Activated CD8-positive, alpha-beta memory T cell treated with anti-CD3 and anti-CD28 coated beads, Interleukin-2, amount 10 ng/mL, durations not matched to agents 7 days and 5 days (primary cell): ENCODE measurements at places on chromosomes 3 and 15. TPM values are rescaled to one million over a fixed set of nuclear protein-coding genes. Genes with fewer than 3 reads are reported as not detected.

DNA sequence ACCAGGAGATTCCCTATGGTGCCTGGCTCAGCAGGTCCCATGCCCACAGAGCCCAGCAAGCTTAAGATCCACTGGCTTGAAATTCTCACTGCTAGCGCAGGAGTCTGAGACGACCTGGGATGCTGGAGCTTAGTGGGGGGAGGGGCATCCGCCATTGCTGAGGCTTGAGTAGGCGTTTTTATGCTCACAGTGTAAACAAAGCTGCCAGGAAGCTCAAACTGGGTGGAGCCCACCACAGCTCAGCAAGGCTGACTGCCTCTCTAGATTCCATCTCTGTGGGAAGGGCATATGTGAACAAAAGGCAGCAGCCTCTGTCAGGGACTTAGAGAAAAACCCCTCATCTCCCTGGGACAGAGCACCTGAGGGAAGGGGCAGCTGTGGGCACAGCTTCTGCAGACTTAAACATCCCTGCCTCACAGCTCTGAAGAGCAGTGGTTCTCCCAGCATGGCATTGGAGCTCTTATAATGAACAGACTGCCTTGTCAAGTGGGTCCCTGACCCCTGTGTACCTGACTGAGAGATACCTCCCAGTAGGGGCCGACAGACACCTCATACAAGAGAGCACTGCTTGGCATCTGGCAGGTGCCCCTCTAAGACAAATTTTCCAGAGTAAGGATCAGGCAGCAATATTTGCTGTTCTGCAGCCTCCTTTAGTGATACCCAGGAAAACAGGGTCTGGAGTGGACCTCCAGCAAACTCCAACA is 231.5 kb upstream of the SETMAR start:
- H3K4me1 ChIP-seq: no peaks in the 10 kb centered on the region
- H3K27me3 ChIP-seq: no peaks in the 10 kb centered on the region
- no peak overlapping the region for H3K4me3 ChIP-seq
- H3K36me3 ChIP-seq: no peaks in the 10 kb centered on the region
- H3K27ac ChIP-seq: no peak overlapping the region

- peaks cover 1% of the 10 kb centered on the region for H3K4me1 ChIP-seq
- H3K27ac ChIP-seq: no peak overlapping the region
- peaks cover 11% of the 10 kb centered on the region for H3K27me3 ChIP-seq
- H3K4me3 ChIP-seq: no peak overlapping the region
- no peak for DNase-seq
Measured at GRCh38 chr15:71804226-71804625, 6.1 kb upstream of the NR2E3 start.

DNA sequence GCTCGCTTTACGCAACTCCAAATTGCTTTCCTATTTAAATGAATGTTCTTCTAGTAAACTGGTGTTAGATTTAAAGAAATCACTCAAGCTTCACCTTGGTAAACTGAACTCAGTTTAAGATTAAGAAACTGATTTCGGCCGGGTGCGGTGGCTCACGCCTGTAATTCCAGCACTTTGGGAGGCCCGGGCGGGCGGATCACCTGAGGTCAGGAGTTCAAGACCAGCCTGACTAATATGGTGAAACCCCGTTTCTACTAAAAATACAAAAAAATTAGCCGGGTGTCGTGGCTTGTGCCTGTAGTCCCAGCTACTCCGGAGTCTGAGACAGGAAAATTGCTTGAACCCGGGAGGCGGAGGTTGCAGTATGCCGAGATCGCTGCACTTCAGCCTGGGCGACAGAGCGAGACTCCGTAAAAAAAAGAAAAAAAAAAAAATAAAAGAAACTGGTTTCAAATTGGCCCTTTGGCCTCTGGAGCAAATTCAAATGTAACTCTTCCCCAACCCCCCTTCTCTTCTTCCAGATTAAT is 1.7 kb downstream of the SKIL start:
- peaks cover 23% of the 10 kb centered on the region for H3K36me3 ChIP-seq
- no peak overlapping the region for H3K27ac ChIP-seq
- H3K27me3 ChIP-seq: no peaks in the 10 kb centered on the region
- DNase-seq: no peak
- H3K4me1 ChIP-seq: peaks cover 33% of the 10 kb centered on the region
- peak overlapping the region; percentile 86 for H3K4me3 ChIP-seq

DNA sequence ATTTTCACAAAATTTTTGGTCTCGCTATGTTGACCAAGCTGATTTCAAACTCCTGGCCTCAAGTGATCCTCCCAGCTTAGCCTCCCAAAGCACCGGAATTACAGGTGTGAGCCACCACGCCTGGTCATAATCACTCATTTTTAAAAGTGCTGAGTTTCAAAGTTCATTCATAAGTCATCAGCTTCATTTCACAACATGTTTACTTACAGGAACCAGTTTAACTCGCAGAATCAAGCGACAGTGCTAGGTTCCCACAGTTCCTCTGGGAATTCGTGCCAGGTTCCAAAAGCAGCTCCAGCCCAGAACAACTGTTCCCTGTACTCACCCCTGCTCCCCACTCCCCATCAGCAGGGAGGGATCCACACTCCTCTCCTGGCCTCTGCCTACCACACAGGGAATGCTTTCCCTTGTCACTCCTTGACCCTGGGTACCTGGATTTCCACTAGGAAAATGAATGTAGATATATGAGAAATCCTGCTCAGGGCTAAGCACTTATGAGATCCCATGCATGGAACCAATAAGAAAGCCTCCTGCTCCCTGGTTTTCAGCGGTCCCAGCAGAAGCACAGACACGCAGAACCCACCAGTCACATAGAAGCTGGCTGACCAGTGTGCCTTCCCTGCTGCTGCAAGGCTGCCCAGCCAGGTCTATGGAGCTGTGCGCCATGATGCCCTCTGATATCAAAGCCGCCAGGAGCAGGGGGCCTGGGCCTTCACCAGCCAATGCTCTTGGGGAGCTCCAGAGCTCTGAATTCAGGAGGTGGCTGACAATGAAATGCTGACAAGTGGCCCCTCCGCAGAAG is 72.3 kb downstream of the ITGB5 start:
- no peak overlapping the region for H3K4me3 ChIP-seq
- no peaks in the 10 kb centered on the region for H3K4me1 ChIP-seq
- DNase-seq: no peak
- no peaks in the 10 kb centered on the region for H3K36me3 ChIP-seq
- no peak overlapping the region for H3K27ac ChIP-seq

GRCh38 chr15:75446151-75446550 is 5.3 kb downstream of the SIN3A start:
- no peaks in the 10 kb centered on the region for H3K27me3 ChIP-seq
- no peak for DNase-seq
- peaks cover 31% of the 10 kb centered on the region for H3K36me3 ChIP-seq
- peak overlapping the region; percentile 12 for H3K4me3 ChIP-seq
- H3K4me1 ChIP-seq: peaks cover 52% of the 10 kb centered on the region

- no peak for DNase-seq
- H3K4me3 ChIP-seq: no peak overlapping the region
- no peak overlapping the region for H3K27ac ChIP-seq
- H3K27me3 ChIP-seq: peaks cover 15% of the 10 kb centered on the region
Measured at GRCh38 chr3:133970916-133971315, 58.8 kb downstream of the SLCO2A1 start.

The SEMA3B gene
- total RNA-seq: 0.70 TPM

- no peak overlapping the region for H3K27ac ChIP-seq
- H3K36me3 ChIP-seq: no peaks in the 10 kb centered on the region
- peaks cover 22% of the 10 kb centered on the region for H3K27me3 ChIP-seq
- H3K4me3 ChIP-seq: no peak overlapping the region
Measured at GRCh38 chr3:157626817-157627216, 123.6 kb upstream of the VEPH1 start.

- H3K4me1 ChIP-seq: peaks cover 47% of the 10 kb centered on the region
- H3K4me3 ChIP-seq: peak overlapping the region; percentile 73
Measured at GRCh38 chr3:158105119-158105709, 1.0 kb downstream of the SHOX2 start.

DNA sequence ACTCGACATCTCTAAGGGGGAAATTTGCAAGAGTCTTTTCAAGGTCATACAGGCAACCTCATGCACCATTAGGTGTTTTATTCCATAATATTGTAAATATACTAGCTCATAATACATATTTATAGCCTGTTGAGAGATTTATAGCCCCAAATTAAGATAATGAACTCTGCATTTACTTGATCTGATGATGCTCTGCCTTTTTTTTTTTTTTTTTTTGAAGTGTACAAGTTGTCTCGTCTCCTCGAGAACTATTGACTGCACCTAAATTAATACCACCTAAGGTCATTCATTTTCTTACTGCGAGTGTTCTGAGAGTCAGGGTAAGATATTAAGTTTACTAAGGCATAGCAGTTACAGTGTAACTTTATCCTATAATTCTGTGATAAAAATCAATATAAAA is 6.1 kb downstream of the CHRNA5 start:
- H3K27me3 ChIP-seq: peaks cover 13% of the 10 kb centered on the region
- H3K4me3 ChIP-seq: no peak overlapping the region
- H3K36me3 ChIP-seq: no peaks in the 10 kb centered on the region
- H3K4me1 ChIP-seq: peaks cover 9% of the 10 kb centered on the region

The SGO1 gene
- 43.5 TPM for total RNA-seq

DNA sequence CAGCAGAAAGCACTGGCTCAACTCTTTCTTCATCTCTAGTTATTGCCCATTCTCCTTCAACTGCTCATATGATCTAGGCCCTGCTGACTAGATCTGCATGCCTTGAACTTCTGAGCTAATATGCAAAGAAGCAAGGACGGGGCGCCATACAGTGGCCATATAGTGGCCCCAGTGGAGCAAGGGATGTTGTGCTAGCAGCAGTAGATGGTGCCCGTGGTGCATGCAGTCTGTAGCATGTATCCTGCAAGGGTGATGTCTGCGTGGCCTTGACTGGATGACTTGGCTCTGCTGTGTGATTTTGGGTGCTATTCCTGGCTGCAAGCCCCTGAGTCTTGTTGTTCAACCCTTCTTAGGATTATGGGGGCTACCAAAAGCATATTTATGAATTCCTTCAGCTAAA is 12.2 kb upstream of the NMD3 start:
- H3K4me1 ChIP-seq: no peaks in the 10 kb centered on the region
- DNase-seq: no peak
- H3K27ac ChIP-seq: no peak overlapping the region
- H3K27me3 ChIP-seq: peaks cover 4% of the 10 kb centered on the region
- no peaks in the 10 kb centered on the region for H3K36me3 ChIP-seq

DNA sequence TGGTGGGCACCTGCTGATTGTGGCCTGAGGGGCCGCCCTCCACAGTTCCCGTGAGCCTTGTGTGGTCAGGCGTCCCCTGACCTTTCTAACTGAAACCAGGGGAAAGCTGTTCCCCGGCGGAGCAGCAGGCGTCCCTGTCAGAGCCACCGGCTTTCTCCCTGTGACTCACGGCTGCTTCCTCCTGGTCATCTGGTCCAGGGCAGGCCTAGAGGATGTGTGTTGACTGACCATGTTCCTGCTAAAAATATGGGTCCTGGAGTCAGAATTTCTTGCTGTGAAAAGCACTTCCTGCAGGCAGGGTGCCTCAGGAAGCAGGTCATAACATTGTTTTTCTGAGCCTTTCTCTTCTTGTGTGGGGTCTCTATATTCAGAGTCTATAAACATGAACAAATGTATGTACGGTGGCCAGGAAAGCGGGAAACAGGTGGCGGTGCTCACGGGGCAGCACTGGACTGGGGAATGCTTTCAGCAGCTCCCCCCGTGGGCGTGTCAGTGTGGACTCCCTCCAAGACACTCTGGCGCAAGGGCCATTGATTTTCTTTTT is 38.4 kb upstream of the CGNL1 start:
- no peaks in the 10 kb centered on the region for H3K4me1 ChIP-seq
- H3K4me3 ChIP-seq: no peak overlapping the region
- no peak for DNase-seq
- H3K27ac ChIP-seq: no peak overlapping the region
- H3K27me3 ChIP-seq: peaks cover 10% of the 10 kb centered on the region

DNA sequence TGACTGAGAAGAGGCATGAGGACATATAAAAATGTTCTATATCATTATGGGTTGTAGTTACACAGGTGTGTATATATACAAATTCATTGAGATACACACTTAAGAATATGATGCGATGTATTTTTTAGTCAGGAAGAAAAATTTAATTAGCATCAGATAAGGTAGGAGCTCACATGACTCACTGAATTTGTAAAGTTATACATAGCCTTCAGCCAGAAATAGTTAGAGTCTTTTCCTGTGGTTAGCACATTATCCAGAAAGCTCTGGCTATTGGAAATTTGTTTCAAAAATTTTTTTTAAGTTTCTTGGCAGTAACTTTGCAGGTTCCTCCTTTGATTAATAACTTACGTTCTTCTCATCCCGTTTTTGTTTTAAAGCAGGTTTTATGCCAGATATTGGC is 88.6 kb downstream of the STT3B start:
- H3K27ac ChIP-seq: no peak overlapping the region
- DNase-seq: no peak
- peaks cover 42% of the 10 kb centered on the region for H3K36me3 ChIP-seq

DNA sequence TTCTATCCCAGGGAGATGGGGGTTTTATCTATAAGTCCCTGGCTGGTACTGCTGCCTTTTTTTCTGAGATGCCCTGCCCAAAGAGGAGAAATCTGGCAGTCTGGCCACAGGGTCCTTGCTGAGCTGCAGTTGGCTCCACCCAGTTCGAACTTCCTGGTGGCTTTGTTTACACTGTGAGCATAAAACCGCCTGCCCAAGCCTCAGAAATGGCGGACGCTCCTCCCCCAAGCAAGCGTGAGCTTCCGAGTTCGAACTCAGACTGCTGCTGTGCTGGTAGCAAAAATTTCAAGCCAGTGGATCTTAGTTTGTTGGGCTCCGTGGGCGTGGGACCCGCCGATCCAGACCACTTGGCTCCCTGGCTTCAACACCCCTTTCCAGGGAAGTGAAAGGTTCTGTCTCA is 126.8 kb upstream of the SUCLG2 start:
- DNase-seq: no peak
- no peaks in the 10 kb centered on the region for H3K4me1 ChIP-seq
- H3K27ac ChIP-seq: no peak overlapping the region

The NR2E3 gene
- total RNA-seq: not detected

The SERINC4 gene
- 0.20 TPM for total RNA-seq

GRCh38 chr3:13022348-13023234 is 50.6 kb downstream of the IQSEC1 start:
- H3K4me1 ChIP-seq: peaks cover 4% of the 10 kb centered on the region
- H3K4me3 ChIP-seq: no peak overlapping the region
- DNase-seq: no peak
- H3K27ac ChIP-seq: no peak overlapping the region

The FRMD5 gene
- total RNA-seq: 0.12 TPM

GRCh38 chr3:50806806-50807205 is 132.1 kb downstream of the DOCK3 start:
- no peak overlapping the region for H3K4me3 ChIP-seq
- DNase-seq: no peak
- H3K4me1 ChIP-seq: no peaks in the 10 kb centered on the region
- H3K27me3 ChIP-seq: no peaks in the 10 kb centered on the region
- no peak overlapping the region for H3K27ac ChIP-seq

DNA sequence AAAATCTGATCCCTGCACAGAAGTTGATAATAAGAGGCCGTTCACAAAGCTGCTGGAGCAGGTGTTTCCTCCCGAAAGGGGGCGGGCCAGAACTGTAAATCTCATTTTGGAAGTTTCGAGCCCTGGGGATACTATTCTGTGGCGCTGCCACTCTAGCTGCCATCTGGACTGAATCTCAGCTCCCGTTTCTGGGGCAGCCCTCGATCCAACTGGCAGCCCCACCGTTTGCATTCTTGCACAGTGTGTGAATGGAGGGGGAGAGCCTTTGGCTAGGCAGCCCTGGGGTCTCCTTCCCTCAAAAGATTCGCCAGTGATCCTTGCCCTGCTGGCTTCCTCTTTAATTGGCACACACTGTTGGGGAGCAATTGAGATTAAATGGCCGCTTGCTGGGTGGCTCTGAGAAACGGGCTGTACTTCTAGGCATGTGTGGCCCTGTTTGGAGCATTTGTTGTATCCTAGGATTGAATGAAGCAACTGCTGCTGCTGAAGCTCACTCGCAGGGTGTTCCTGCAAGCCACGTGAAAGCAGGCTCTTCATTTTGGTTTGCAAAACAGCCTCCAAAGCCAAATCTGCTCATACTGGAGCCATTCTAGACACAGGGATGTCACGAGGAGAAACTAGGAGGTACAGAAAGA is 57.2 kb upstream of the TOPAZ1 start:
- H3K4me1 ChIP-seq: no peaks in the 10 kb centered on the region
- DNase-seq: no peak
- no peak overlapping the region for H3K4me3 ChIP-seq
- H3K36me3 ChIP-seq: no peaks in the 10 kb centered on the region
